ENCODE measurements at places on chromosomes 5 and 9. TPM values are rescaled to one million over a fixed set of nuclear protein-coding genes. Genes with fewer than 3 reads are reported as not detected.

SPATA31E1 gene
- not detected for total RNA-seq

GRCh38 chr5:93621327-93621798 is 38.3 kb downstream of the NR2F1 start:
- no peak for DNase-seq

DNA sequence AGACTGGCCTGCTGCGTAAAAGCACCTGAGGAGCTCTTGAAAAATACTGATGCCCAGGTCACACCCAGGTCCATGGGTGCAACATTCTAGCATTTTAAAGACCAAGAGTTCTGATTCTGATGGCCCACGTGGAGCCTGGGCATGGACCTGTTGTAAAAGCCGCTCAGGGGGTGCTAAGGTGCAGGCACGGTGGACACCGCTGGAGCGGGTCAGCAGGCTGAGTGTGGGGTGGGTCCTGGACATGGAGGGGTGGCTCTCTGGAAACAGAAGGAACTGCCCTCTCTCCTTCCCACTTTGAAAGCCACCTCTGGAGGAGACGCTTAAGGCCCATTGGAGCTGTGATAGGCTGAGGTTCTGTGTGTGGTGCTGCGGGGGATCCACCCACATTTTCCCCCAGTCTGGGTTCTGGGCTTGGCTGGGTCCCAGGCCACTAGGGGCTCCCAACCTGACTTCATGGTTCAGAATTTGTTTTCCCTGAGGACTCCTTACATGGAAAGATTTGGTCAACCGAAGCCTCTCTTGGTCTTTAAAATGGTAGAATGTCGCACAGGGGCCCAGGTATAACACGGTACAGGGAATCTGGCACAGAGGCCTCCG is 16.6 kb downstream of the GPRIN1 start:
- no peak for DNase-seq

TMED9 gene
- 175 TPM for total RNA-seq

GRCh38 chr9:138058181-138058580 is 180.6 kb downstream of the CACNA1B start:
- DNase-seq: no peak

- DNase-seq: no peak
Measured at GRCh38 chr5:29777373-29777772, 1416.1 kb upstream of the CDH6 start.

DNA sequence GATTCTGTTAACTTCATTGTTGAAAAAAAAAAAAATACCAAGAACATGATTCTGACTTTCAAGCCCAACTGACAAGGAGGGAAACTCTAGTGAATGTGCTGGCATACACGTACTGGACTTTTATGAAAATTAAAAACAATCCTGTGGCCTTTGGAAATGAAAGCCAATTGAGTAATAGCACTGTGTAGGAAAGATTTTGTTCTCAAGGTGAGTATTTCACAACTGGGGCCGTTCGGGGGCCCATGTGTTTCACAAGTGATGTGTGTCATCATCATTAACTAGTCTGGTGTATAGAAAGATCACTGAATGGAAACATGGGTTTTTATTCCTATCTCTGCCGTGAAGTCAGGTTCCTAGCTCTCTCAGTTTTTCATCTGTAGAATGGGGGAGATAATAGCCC is 605.0 kb upstream of the CLINT1 start:
- no peak for DNase-seq

GRCh38 chr5:129141078-129141477 is 46.5 kb downstream of the ISOC1 start:
- DNase-seq: no peak

OTP gene
- not detected for total RNA-seq

GRCh38 chr9:132606066-132606465 is 23.7 kb downstream of the BARHL1 start:
- no peak for DNase-seq

GRCh38 chr5:138148811-138149210 is 9.6 kb upstream of the NME5 start:
- peak; percentile 53 for DNase-seq

- no peak for DNase-seq
Measured at GRCh38 chr5:39826051-39826450, 401.3 kb upstream of the DAB2 start.

DNA sequence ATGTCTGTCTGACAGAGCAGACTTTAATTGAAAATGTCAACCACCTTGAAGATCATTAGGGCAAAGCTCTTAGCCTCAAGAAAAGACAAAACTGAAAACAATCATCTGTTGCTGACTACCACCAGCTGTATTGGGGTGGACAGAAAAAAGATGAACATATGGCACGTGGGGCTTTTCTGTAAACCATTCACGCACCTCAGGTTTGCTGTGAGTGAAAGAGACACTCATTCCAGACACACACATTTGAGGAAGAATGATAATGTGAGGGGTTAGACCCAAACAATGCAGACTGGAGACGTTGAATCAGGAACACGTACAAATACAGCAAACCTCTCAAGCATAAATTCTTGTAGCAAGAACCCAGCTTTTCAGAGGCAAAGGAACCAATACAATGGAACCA is 158.7 kb downstream of the EBF1 start:
- no peak for DNase-seq

PAEP gene
- total RNA-seq: 0.21 TPM

DNA sequence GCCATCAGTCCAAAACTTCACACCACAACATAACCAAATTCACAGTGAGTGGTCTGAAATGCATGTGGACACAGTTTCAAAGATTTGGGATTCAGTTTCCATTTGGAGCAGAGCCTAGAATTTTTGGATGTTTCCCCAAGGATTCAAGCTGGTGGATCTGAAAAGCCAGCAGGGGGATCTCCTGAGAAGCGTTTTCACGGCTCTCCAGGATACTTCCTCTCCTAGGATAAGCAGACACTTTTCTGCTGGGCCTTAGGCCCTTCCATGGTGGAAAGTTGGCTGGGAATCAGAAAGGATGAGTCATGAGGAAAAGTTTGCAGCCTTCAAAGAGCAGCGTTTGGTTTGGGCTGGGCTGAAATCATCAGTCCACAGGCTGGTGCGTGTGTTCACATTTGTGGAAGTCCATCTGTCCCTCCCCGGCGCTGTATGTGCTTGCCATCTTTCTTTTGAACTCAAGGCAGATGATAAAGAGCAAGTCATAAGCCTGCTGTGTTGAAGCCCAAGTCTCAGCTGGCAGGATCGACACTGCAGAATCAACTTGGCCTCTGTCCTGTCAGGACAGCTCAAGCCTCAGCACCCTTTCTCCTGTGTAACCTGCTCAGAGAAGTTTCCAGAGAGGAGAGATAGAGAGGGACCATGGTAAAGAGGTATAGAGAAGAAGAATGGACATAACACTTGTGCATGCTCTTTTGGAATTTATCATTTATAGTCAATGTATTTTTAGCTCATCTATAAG is 152.6 kb upstream of the MSX2 start:
- peak; percentile 37 for DNase-seq

DNA sequence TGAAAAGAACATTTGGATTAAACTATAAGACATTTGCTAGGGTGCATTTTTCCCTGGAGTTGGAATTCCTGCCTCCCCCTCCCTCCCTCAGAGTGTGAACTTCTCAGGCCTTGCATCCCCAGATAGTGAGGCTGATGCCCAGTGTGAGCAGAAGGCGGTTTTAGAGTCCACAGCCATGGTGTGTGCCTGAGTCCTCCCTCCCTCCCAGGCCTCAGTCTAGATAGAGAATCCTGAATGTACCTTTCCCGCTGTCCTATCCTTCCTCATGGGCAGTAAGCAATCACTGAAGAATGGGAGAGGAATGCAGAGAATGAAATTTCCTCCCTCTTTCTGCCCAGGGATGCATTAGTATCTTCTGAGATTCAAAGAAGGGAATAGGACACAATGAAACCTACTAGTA is 108.5 kb downstream of the RASGRF2 start:
- no peak for DNase-seq

EFNA5 gene
- 24.6 TPM for total RNA-seq

- DNase-seq: no peak
Measured at GRCh38 chr5:155929112-155929511, 397.9 kb upstream of the SGCD start.

DNA sequence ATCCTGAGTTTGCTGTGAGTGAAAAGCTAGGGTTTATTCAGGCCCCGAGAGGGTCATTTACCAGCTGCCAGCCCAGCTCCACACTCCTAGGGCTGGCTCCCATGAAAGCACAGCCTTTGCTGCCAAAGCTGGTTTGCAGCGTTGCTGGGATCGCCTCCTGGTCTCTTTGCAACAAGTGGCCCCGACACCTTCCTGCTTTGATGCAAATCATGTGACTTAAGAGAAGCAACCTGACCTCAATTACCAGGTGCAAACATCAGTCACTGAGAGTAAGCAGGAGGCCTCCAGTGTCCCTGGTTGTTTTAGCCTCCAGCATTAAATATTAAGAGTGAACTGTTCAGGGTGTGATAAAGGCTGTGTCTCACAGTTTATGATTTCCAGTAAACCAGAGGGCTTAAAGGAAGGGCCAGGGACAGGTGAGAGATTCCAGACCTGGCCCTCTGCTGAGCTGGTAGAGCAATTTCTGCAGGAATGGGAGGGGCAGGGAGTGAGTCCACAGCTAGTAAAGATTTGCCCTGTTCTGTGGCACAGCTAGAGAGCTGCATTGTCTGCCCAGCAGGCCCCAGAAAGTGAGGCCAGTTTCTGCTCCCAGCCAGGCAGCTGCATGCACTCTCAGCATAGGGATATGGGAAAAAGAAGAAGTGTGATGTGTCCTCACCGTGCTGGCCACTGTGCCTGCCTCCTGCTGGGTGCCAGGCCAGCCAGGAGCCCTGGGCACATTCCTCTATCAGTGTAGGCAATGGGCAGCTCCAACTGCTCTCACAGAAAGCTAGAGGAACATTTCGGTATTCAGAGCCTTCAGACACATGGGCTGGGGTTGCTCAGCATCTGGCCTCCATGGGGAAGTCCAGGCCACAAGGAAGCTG is 58.0 kb downstream of the SLC22A5 start:
- no peak for DNase-seq

NMUR2 gene
- total RNA-seq: not detected

LOX gene
- 13.2 TPM for total RNA-seq

RNF183 gene
- total RNA-seq: not detected

DNA sequence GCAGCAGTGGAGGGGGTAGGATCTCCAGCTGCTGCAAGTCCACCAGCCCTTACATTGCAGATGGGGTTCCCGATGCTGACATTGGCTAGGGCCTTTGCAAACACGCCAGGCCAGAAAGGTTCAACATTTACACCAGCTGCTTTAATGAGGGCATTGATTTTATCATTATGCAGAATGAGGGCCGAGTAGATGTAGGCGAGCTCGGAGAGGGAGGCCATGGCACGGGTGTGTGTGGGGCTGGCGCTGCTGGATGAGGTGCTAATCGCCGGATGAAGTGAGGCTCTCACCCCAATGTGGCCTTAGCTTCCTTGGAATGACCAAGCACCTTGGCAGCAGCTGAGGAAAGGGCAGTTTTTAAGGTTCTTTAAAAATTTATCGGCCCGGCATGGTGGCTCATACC is 27.4 kb downstream of the PHAX start:
- no peak for DNase-seq

GRCh38 chr5:20300110-20300509 is 312.1 kb upstream of the CDH18 start:
- no peak for DNase-seq
